ENCODE measurements at places on chromosomes 6 and 20.
A peak's percentile ranks its signal among the peaks of the same experiment; 100 is the strongest.

DNA sequence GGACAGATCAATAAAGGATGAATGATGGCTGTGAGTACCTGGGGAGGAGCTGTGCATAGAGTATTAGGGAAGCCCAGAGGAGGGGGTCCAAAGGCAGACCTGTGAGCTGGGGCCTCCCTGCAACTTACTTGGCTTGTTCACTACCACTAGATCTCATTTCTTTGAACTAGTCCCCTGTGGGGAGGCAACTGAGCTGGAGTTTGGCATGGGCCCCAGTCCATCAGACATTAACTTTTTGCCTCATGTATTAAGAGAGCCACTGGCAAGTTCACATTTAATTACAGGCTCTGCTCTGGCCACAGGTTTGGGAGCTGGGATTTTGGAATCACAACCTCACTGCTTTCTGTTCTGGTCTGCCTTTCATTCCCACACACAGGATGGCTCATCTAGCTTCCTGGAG, 254.1 kb downstream of the PRL start:
- DNase-seq, result no peak

DNA sequence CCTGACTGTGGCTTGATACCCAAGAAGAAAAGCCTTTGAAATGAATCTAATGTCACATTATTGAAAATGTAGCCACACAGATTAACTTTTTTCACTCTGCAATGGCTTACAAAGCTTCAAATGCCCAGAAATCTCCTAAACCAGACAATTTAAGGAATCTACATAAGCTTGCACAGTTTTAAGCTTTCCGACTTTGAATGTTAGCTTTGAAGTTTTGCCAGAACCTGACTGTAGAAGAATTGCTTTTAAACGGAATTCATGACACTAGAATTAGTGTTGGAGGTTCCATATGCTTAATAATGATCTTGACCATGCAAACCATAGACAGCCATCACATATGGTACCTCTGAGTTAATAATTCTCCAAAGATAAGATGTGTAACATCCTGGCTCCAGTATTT, 798.5 kb upstream of the EPHA7 start:
- no peak for DNase-seq

DNA sequence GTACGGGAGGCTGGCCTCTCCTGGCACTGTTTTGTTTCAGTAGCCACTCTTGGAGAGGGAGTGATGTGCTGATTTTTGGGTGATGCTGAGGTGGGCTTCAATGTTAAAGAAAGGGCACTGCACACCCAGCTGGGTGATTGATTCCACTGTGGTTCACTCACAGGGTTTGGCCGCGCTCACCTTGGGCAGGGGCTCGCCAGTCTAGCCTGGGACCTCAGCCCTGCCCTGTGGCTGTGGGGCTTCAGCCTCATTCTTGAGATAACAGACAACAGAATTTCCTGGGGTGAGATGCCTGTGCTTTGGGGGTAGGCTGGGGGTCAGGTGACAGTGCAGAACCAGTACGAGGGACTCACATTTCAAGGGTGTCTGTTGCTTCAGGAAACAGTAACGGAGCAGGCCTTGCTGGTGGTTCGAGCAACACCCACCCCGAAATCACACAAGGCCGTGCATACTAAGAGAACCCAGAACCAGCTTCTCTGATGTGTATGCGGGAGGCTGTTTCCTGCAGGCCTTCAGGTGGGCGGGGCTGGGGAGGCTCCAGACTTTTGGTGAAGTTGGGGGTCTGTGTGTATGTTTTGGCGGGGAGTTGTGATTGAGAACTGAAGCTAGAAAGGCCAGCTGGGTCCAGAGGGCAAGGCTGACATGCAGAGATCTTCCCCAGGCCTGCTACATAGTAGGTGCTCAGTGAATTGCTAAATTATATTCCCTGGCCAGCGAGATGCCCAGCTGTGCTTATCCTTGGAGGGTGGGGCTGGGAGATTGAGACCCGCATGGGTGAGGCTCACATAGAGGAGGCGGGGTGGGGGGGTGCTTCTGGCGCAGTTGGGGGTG, 154.2 kb upstream of the RNF24 start:
- DNase-seq, result no peak

DNA sequence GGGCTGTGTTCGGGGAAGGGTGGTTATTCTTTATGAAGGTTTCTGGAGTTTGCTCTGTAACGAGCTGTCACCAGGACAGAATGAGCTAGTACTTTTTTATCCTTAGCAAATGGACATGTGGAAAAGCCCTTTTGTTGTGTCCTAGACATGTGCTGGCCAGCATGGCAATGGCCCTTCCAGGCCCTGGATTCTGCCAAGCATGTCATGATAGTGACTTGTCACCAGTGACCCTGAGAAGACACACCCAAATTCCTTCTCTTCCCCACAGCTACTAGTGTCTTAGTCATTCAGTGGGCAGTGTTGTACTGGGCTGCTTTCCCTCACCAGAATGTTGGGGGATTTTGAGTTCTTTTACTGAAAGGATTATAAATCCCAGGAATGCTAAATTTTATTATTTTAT, 74.0 kb upstream of the XRN2 start:
- DNase-seq, result peak; percentile 15

DNA sequence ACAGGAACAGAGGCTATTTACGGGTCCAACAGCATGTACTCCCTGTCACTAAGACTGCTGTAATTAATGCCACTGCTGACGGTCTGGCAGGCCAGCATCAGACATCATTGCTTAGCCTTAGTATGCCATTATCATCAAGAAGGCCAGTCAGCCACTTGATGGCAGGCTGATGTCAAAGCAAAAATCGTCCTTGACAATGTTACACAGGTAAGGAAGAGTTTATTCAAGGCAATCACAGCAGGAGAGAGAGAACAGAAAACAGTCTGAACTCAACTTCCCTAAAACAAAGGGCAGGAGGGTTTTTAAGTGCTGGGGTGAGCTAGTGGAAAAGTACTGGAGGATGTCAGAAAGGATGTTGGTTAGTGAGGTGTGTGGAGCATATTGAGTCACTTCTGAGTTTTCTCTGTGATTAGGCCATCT, 25.1 kb downstream of the FKBP1C start:
- DNase-seq, result no peak

GRCh38 chr6:46954837-46955451, 33.2 kb upstream of the ADGRF5 start:
- DNase-seq, result no peak

DNA sequence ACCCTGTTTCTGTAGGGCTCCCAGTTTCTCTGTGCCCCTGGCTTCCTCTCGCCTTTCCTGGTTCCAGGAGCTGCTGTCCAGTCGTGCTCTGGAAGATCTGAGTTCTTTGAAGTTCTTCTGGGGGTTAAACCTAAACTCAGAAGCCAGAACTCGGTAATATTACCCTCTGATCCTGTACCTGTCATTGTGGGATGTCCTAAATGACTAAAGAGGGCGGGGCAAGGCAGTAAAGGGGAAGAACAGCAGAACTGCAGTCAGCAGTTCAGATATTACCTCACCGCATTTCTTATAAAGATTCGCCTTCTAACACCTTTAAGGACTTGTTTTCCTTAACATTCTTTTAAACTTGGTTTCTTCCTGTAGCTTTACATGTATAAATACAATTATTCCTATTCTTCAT, 63.9 kb downstream of the FAM120B start:
- DNase-seq, result no peak

DNA sequence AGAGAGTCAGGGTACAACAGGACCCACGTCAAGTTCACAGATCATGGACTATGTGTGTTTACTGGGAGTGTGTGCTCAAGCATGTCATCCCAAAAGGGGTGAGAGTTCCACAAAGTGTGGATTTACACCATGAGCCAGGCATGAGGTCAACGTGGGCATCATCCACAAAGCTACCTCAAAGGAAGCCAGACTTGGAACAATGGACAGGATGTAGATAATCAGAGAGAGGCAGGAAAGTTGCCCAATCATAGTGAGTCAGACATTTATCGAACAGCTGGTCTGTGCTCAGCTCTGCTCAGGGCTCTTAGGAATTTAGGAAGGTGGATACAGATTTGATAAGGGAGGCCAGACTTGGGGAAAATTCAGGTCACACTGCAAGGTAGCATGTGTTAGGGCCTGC, 317.2 kb upstream of the CDYL start:
- DNase-seq, result peak; percentile 80

DNA sequence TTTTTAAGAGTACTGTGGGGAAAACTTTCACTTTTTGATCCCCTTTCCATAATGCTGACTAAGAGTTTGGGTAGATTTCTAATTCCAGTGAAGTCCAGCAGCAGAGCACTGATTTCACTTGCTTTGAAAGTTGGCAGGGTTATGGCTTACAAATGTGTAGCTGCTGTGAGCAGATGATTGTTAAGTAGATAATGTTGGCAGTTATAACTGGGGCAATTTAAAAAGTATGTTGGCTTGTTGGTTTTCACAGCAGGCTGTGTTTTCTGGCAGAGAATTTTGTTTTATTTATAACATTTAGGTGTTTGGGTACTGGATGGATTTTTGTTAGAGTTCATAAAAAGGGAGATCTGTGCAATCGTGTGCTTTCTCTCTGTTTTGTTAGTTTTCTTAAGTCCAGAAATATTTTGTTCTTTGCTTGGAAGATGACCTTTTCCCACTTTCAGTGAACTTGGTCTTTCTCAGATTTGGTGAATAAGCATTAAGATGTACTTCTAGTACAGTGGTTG, 31.4 kb downstream of the AFDN start:
- peak; percentile 53 for DNase-seq

DNA sequence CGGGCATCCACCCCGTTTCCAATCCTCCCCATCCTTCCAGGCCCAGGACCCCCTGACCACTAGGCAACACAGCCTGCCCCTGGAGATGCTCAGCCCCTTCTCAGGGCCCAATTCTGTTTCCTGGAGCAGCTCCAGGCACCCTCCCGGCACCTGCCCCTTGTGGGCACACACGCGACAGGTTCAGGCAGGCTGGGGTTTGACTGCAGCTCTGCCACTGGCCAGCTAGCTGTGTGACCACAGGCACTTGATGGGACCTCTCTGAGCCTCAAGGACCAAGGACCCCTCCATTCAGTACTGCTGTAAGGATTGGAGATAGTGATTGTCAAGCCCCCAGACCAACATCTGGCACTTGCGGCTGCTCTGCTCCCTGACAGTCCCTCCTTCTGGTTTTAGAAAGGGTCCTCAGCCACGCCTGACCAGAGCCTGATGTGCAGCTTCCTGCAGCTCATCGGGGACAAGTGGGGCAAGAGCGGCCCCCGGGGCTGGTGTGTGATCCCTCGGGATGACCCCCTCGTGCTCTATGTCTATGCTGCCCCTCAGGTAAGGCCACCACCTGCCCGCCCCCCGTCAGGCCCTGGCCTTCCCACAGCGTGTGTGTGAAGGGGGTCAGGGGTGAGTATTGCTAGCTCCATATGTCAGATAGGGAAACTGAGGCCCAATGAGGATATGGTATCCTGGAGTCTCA, 21.7 kb downstream of the FGD2 start:
- no peak for DNase-seq

GRCh38 chr6:156279261-156279969, 497.8 kb upstream of the ARID1B start:
- no peak for DNase-seq
